H1 (cell line): ENCODE measurements at places on chromosomes 2 and 18. TPM values are rescaled to one million over a fixed set of nuclear protein-coding genes. Genes with fewer than 3 reads are reported as not detected.

The FEV gene
- polyA plus RNA-seq = not detected in 2 replicates

- no peak for DNase-seq
Observed at GRCh38 chr2:176729706-176730569, 460.7 kb downstream of the MTX2 start.

The GALNT3 gene
- polyA plus RNA-seq = 1.8 and 3.4 TPM in 2 replicates

The PPP4R3B gene
- polyA plus RNA-seq = 7.0 and 8.5 TPM in 2 replicates

- DNase-seq = no peak
Observed at GRCh38 chr18:69943021-69943420, 4.7 kb downstream of the CD226 start.

GRCh38 chr2:12728221-12728777 lies 11.6 kb downstream of the TRIB2 start:
- no peak for DNase-seq

The APOB gene
- 0.08 and 0.15 TPM in 2 replicates for polyA plus RNA-seq

DNA sequence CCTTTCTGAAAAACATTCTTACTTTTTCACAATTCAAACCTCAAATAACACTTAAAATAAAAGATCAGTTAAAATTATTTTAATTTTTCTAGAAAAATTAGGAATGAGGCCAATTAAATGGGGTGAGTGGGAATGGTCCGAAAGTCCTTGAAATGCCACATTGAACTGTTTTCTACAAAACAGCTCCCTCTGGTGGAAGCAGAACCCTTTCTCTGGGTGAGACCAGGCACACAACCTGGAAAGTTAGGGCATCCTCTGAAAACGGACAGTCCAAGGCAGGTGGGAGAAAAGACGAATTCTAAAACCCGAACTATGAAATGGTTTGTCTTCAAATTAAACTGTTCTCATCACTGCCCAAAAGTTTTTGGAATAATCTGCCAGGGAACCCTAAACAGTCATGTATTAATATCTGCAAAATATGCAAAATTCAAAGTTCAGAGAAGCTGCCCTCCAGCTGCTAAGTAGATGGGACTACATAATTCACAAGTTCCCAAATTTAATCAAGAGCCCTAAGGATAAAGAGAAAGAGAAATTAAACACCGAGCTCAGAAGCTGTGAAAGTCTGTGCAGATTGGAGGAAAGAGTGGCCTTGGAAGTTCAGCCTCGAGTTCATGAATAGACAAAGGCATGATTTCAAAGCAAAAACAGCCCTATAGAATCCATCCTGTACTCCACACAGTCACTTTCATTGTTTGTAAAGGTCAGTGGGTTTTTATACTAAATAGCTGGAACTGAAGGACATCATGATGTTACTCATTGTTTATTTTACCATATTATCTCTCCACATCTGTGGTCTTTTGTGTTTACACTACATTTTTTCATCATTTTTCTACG lies 108.3 kb downstream of the PIEZO2 start:
- peak; percentile 58 for DNase-seq

DNA sequence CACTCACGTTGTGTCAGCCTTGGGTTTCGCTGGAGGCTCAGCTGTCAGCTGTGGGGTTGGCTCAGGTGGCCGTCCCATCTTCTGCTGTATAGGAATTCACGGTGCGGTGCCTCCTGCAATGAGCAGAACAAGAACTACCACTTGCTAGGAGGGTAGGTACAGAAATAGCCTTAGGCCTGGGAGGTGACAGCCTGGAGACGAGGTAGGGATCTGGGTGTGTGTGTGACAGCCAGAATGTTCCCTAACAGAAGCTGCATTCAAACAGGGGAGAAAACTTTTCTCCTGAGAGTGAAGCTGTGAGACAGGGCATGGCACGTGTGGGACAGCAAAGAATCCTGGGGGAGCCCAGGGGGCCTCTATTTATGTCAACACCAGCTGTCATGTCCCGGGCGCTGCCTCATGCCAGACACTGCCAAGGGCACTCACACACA lies 8.4 kb upstream of the MAL start:
- no peak for DNase-seq

The EPG5 gene
- 11.6 and 14.1 TPM in 2 replicates for polyA plus RNA-seq

DNA sequence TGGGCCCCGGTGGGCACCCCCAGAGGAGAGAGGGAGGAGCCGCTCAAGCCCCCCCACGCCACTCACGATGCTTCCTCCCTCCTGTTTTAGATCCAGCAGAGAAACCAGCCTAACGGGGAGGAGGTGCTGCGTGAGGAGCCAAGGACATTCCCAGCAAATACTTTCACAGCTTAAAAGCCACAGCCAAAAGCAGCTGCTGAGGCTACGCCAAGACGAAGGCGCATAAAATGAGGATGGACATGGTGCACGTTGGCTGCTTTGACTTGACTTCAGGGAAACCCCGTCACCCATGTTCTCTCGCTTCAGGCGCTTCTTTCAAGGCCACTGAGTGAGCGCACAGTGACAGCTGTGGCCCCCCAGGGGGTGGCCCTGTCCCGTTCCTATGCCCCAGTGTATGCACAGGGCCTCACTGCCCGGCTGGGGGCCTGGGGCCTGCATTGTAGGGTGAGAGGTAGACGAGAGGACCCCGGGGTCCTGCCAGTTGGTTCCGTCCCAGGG lies 72.1 kb upstream of the PXDN start:
- DNase-seq = no peak

DNA sequence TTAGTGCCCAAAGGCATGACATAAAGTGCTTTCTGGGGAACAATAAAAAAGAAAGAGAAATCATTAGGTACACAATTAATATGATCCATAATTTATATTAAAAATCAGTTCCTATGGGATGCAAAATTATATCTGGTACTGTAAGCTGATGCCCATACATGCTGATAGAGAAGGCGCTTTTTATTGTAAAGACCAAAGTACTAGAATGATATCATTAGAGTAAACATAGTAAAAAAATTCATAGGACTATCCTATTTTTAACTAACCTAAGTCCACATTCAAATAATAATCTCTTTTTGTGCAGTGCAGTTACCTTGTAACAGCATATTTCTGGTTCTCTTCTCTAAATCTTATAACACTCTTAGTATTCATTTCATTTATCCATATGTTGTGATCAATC lies 252.2 kb downstream of the ASXL3 start:
- DNase-seq = no peak

- DNase-seq = no peak
Observed at GRCh38 chr2:64212346-64212745, 68.1 kb upstream of the PELI1 start.

DNA sequence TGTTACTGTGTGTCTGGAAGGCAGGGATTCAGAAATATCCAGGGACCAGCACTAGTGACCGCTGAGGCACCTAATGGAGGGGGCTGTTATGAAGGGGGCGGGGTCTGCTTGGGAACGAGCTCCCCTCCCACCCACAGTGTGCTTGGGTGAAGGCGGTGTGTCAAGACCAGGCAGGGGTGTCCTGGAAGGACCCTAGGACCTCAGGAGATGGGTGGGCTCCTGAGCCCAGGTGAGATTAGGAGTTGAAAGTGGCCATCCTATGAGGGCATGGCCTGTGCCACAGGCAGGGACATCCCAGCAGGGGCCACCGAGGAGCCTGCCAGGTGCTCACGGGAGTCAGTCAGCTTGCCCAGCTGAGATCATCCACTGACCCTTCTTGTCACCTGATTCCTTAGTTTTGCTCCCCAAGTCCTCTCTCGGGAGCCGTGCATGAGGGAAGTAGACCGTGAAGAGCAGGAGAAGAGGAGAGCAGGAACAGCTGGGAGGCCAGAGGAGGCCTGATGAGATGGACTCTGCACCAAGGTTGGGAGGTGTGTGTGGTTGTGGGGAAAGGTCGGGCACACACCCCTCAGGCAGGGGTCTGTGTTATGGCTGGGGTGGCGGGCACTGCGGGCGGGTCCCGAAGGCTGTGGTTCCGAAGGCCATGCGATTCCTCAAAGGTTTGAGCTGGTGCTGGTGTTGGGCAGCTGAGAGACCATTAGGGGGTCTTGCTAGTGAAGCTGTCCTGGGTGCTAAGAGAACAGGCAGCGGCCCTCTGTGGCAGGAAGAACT lies 180.9 kb upstream of the HS6ST1 start:
- DNase-seq = no peak

DNA sequence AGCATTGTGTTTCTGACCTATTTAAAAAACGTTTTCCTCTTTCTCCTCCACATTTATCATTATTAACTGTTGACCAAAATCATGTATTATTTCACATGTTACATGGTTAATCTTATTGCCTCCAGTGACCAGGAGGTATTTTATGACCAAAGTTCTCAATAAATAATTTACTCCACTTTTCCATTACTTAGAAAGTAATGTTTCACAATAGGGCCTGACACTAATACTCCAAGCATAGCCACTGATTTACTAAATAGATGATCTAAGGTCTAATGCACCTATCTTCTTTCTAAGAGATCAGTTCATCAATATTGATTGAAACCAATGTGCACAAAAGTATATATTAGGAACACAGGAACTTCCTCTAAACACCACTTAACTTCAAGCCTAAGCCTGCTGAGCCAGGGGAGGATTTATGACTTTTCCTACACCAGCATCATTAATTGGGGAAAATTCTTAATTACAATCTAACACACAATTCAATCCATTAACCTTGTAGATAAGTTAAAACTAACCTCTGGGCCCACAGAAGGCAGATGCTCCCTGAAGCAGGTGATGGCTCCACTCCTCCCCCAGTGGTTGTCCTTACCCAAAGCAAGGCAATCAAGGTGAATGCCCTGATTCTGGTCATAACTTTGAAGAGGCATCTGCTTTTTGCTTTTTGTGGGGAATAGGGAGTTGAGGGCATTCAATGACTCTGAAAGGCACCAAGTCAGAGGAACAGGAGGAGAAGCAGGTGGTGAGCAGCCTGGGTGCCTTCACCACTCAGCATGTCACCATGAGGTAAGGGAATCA lies 33.9 kb downstream of the RBMS1 start:
- no peak for DNase-seq

DNA sequence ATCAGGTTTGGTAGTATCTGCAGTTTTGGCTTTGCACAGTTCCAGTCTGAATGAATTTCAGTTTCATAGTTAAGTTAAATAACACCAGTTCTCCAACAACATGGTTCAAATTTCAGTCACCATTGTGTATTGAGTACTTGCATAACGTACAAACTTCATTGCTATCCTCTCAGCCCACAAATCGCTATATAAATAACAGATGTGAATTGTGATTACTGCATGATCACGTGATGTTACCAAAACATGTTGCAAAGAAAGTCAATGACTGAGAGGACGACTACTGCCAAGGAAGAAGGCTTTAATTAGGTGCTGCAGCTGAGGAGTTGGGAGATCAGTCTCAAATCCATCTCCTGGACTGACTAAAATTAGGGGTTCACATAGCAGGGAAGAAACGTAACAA lies 48.2 kb downstream of the COL4A4 start:
- no peak for DNase-seq

DNA sequence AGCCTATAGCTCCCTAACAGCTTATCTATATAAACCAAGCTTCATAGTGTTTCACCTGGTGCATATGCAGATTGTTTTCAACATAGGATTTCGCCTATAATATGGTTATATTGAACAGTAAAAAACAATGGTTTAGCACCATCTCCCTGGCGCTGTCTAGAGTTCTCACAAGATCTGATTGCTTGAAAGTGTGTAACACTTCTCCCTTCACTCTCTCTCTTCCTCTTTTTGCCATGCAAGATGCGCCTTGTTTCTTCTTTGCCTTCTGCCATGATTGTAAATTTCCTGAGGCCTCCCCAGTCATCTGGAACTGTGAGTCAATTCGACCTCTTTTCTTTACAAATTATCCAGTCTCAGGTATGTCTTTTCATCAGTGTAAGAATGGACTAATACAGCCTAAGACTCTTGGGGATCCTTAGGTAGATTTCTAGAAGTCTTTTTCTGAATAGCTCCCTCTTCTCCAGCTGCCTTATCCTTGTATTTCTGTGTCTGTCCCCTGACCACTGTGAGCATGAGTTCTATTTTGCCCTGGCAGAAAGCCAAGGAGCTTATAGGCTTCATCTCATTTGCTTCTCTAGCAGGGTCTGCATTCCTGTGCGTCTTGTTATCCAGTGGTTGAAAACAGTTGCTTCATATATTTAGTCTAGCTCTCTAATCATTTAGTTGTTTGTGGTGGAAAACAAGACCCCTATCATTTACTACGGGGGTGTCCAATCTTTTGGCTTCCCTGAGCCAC lies 401.6 kb downstream of the GPD2 start:
- DNase-seq = no peak

GRCh38 chr18:55227771-55228170 lies 268.5 kb upstream of the CCDC68 start:
- DNase-seq = no peak
